ENCODE measurements at places on chromosomes 7 and 10. TPM values are rescaled to one million over a fixed set of nuclear protein-coding genes. Genes with fewer than 3 reads are reported as not detected.

DNA sequence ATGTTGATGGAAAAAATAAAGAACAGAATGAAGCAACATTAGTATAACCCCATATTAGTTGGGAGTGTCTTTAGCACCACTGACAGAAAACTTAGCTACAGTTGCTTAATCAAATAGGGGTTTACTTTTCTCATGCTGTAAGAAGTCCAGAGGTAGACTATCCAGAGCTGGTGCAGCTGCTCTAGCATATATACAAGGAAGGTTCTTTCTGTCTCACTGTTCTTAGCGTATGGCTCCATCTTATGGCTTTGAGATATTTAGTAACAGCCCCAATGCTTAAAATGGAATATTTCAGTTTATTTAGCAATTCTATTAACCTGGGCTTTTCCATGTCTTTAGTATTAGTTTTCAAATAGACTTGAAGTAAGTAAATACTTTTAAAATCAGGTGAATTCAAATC, 15.2 kb upstream of the WNT2 start:
- DNase-seq: no peak

DNA sequence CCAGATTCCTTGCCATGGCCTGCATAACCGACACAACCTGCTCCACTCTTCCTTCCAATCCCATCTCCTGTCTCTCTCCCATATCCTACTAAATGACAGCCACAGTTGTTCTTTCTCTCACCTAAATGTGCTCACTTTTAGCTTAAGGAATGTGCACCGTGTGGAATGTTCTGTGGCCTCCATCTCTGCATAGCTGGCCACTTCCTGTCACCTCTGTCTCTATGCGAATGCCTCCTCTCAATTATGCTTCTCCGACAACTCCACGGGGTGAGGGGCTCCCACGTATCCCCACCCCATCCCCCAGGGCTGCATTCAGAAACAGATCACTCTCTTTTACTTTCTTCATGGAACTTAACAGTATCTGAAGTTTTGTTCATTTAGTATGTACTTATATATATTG, 110.7 kb downstream of the RAB18 start:
- no peak for DNase-seq

GRCh38 chr10:56231436-56231835, 129.6 kb downstream of the ZWINT start:
- DNase-seq: no peak

DNA sequence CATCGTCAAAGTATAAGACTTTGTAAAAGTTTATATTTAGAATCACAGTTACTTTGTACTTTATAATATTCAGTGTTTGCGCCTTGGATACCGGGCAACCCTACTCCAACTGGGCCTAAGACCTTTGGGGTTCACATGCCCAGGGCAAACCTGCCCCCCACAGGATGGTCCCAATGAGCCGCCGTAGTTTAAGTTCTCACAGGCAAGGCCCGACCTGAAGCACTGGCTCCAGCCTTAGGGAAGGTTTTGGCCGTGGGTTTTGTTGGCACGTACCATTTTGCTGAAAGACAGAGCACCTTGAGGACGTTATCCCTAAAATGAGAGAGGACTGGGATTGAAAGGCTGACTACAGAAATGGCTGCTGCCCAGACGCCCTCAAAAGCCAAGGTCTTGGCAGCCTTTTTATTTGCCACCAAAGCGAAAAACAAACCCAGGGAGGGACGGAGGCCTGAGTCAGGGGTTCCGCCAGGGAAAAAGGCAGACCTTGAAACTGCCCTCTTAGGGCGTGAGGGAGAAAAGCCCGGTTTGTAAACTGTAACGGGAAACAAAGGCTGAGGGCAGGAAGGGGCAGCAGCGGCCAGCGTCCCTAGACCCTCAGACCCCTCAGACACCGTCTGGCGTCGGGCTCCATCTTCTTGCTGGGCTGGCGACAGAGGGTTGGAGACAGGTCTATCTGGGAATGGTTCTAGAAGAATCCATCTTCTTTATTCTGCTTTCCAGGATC, at the start of gene CCDC172:
CCDC172 (plus strand) TSS at position 222 of the 724 bp plus-strand sequence. CDS start 564 bp downstream, outside the sequence.
- no peak for DNase-seq

GRCh38 chr7:131151034-131151433, 176.6 kb upstream of the MKLN1 start:
- no peak for DNase-seq

DNA sequence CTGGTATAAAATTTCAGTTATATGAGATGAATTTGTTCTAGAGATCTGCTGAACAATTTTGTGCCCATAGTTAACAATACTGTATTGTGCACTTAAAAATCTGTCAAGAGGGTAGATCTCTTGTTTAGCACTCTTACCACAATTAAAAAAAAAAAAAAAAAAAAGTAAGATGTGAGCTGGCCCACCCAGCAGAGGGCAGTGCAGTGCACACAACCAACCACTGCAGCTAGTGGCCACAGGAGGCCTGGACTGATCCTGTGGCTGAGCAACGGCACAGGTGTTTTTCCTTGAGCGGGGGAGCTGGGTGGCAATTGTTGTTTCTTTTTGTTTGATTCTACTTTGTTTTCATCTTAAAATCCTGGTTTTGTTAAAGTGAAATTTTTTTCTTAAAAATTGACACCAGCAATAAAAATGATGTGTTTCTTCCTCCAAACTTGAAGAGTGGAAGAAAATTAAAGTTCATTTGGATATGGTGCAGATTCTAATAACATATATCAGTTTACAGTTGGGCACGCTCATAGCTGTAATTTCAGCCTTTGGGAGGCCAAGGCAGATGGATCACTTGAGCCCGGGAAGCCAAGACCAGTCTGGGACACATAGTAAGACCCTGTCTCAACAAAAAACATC, 171.1 kb upstream of the TBX20 start:
- peak; percentile 11 for DNase-seq

DNA sequence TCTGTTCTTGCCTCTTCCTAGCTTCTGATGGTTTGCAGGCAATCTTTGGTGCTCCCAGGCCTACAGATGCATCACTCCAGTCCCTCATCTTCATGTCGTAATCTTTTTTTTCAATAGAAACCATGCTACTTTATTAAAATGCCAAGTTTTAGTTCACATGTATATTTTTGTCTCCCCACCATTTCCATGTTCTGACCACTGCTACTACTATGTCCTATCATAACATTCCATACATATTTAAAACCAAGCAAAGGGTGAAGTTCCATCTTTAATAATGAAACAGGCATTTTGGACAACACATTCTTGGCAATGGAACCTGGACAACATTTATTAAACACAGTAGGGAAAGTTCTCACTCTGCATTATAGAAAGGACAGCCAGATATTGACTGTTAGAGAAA, 58.8 kb downstream of the ZNF518A start:
- no peak for DNase-seq

DNA sequence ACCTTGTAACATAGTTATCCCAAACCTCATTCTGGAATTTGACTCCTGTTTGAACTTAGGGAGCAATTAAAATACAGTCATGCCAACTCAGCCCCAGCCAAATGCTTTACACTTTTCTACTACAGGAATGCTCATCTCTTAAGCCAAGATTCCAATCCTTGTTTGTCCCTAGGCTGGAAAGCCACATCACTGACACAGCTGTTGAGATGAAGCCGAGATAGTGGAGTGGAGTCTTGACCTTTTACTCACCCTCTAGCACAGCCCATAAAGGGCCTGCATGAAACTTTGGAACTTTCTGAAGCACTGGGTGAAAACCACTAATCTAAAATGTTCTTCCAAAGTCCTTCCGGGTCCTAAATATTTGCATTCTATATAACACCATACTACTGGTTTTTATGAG, 247.3 kb downstream of the ETV1 start:
- DNase-seq: no peak

- no peak for DNase-seq
Observed at GRCh38 chr10:119673271-119673670, 22.1 kb downstream of the BAG3 start.

GRCh38 chr10:75972491-75973276, 541.3 kb downstream of the LRMDA start:
- no peak for DNase-seq

- DNase-seq: no peak
Observed at GRCh38 chr10:36256948-36257356, 614.9 kb upstream of the FZD8 start.

- no peak for DNase-seq
Observed at GRCh38 chr10:114518401-114519305, 114.4 kb upstream of the AFAP1L2 start.

- no peak for DNase-seq
Observed at GRCh38 chr10:22315455-22316285, 518 bp upstream of the COMMD3 start.

GRCh38 chr7:28095231-28095630, 85.4 kb downstream of the JAZF1 start:
- DNase-seq: no peak

- DNase-seq: no peak
Observed at GRCh38 chr10:72253578-72253977, 20.1 kb upstream of the DDIT4 start.

GRCh38 chr10:91251430-91252056, 31.1 kb downstream of the PCGF5 start:
- DNase-seq: peak; percentile 69

DNA sequence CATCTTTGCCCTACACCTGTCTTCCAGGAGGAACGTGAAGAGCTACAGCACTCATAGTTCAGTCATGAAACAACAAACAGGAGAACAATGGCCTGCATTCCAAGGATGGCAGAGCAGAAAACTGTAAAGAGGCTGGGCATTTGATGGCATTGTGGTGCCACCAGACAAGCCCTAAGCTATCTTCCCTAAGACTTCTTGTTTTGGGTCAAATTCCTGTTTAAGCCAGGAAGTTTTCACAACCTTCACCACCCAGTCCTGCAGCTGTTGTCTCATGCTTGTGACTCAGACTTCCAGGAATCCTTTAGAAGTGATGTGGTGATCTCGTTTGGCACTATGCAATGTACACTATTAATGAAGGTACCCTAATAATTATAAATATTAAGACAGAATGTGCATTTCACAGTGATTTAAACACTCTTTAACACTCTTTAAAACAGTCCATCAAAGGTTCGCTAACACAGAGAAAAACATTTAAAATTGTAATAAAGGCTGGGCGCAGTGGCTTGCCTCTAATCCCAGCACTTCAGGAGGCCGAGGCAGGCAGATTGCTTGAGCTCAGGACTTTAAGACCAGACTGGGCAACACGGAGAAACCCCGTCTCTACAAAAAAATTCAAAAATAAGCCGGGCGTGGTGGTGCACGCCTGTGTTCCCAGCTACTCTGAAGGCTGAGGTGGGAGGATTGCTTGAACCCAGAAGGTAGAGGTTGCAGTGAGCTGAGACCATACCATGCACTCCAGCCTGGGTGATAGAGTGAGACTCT, 2.7 kb upstream of the HERPUD2 start:
- DNase-seq: no peak

- no peak for DNase-seq
Observed at GRCh38 chr10:118838364-118838763, 83.6 kb upstream of the CACUL1 start.

DNA sequence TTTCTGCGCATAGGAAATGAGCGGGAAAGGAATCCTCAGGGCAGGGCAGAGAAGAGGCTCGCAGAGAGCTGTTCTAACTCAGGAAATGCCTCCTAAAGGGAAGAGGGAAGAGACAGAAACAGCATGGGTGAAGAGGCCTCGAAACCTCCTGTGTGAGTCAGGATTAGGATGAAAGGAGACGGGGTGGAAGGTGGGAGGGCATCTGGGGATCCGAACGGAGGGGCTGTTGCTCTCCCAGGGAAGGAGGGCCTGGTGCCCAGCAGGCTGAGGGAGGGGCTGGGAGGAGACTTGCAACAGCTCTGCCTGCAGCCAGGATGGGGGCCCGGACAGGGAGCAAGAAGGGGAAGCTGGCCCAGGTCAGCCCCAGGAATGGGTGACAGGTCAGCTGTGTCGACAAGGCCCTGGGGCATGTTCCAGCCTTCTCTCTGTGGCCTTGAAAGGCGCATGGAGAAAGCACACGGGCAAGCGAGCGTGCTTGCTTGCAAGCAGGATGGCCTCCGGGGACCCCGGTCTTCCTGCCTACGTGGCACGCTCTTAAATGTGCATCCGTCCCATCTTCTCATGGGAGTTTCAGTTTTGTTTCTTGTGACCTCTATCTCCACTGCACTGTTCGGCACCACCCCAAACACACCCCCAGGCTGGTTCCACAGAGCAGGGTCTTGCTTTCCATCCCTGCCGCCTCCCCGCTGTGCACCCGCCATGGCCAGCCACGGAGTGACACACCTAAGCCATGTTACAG, 63.5 kb downstream of the HIPK2 start:
- no peak for DNase-seq

GRCh38 chr7:74718336-74718735, 55.5 kb upstream of the NCF1 start:
- DNase-seq: no peak

DNA sequence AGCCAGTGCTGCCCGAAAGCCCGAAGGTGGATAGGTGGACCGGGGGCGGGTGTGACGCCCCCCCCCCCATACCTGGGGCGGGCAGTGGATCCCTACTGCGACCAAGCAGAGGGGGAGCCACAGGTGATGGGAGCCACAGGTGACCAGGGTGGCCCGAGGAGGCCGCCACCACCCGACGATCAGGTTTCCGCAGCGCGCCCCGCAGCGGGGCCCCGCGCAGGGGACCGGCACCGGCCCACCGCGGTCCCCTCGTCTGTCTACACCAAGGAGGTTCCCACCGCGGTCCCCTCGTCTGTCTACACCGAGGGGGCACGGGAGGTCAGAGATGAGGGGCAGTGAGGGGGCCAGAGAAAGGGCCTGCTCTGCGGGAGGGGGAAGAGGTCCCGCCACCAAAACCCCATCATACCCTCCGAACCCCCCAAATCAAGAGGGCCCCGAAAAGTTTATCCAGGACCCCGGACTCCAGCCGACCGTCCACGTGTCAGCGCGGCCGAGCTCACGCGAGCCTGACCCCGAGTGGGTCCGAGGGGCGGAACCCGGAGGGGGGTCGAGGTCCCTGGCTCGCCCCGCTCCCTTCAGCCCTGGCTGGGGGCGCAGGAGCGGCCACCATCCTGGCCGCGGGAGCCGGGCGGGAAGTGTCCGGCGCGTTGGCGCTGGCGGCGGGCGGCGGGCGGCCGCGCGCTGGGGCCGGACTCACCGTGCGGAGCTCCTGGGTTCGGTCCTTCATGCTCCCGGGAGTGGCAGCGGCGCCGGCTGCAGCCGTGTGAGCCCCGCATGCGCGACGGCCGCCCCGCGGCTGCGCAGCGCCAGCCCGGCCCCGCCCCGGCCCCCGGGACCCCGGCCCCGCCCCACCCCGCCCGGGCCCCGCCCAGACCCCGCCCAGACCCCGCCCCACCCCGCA, at the start of gene STX1A:
STX1A (minus strand) TSS at position 765 of the 901 bp plus-strand sequence; CDS start at position 727, 38 bp downstream.
- DNase-seq: peak; percentile 58

DNA sequence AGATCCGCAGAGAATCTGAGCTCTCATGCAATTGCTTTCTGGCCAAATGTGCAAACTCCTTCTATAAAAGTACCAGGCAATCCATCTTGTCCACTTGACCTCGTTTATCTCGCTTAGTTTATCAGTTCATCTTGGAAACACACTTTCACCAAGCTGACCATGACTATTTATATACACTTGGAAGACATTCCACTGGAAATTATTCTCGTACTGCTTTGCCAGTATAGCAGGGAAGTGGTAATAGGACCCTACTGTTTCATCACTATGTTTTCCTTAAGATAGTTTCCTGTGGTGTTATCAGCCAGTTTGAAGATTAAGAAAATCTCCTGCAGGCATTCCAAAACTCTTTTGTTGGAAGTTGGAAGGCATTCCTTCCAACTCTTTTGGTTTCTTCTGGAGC, 115.3 kb upstream of the FAM171A1 start:
- no peak for DNase-seq

Gene LRIT1
- not detected for polyA plus RNA-seq

Gene URGCP
- 39.2 TPM for polyA plus RNA-seq

Gene NXPH1
- 0.25 TPM for polyA plus RNA-seq

Gene NPSR1
- not detected for polyA plus RNA-seq

Gene TMEM176A
- 90.9 TPM for polyA plus RNA-seq

Gene SORCS3
- polyA plus RNA-seq: 4.2 TPM

Gene PDK4
- polyA plus RNA-seq: 17.4 TPM

Gene LRRC18
- 0.20 TPM for polyA plus RNA-seq

Gene CNTNAP2
- 26.4 TPM for polyA plus RNA-seq

Gene TSPAN12
- polyA plus RNA-seq: 188 TPM

Gene CCDC6
- polyA plus RNA-seq: 48.2 TPM

Gene RHBDD2
- 60.4 TPM for polyA plus RNA-seq

All from left kidney (tissue), 8 donors.